ENCODE measurements at places on chromosomes 6 and 20.

DNA sequence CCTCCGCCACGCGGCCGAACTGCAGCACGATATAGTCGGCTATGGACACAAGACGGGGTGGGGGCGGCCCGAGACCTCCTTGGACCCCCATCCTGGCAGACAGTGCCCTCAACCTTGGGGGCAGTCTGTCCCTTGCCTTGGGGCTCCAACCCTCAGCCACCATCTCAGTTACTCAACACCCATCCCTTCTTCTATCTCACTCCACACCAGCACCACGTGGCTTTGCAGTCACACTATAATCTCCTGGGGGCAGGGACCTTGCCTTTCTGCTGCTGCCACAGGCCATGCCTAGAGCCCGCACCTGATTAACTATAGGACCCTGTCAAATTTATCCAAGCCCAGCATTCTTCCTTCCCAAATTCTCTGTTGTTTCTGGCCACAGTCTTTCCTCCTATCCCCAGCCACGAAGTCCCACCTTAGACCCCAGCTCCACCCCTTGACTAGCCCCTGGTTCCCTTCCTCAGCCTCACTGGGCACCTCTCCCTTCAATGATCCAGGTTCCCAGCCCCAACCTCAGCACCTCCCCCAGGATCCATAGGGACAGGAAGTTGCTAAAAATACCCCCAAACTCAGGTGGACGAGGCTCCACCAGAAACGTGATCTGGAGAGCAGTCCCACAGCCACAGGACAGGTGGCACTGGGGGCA lies 1.7 kb upstream of the TEAD3 start:
- DNase-seq: no peak

GRCh38 chr6:13914351-13914750 lies 10.4 kb upstream of the RNF182 start:
- no peak for DNase-seq

GRCh38 chr6:133326584-133326983 lies 85.4 kb downstream of the EYA4 start:
- DNase-seq: no peak

GRCh38 chr20:62423326-62423706 lies 4.0 kb downstream of the RBBP8NL start:
- DNase-seq: no peak

DNA sequence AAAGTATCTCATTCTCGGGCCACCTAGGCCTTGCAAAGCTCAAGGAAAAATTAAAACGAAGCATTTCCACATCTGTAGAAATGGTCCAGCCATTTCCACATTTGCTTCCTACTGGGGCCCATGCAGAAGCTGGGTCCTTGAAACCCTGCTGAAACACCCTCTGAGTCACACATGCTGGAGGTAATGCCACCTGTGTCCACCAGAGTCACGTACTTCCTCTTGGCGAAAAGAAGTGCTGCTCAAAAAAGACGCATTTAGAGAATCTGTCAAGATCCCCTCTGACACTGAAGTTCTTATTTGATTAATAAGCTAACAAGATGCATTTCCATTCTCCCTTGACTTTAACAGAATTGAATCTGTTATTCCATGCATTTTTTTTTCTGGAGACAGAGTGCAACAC lies 423.2 kb downstream of the PREX1 start:
- DNase-seq: no peak

DNA sequence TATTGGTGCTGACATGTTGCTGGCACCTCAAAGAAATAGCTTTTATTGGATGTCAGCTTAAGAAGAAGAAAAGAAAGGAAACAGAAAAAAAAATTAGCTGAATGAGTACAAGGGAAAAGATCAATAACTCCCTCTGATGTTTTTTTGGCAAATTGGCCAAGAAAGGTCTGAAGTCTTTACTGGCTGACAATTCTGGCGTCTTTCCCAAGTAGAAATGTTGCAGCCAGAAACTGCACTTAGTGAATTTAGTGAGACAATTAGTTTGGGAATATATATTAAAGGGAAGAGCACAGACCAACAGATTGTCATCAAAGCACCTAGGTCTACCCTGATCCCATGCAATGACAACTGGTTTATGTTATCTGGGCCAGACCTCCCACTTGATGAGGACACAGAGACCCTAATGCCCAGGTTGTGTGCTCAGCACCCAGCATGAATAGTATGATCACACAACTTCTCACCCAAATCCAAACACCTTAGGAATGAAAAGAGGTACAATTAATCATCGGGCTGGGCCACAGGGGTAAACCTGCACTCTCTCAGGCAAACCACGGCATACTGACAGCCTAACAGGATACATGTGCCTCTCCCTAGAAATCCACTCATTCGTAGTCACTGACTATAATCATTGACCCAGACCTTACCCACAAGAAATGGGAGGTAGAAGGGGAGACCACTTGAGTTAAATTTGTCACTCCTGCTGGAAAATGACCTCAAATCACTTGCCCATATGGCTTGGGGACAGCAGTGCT lies 612.3 kb upstream of the ARID1B start:
- no peak for DNase-seq

- no peak for DNase-seq
Measured at GRCh38 chr20:51162015-51162414, 139.1 kb upstream of the KCNG1 start.

DNA sequence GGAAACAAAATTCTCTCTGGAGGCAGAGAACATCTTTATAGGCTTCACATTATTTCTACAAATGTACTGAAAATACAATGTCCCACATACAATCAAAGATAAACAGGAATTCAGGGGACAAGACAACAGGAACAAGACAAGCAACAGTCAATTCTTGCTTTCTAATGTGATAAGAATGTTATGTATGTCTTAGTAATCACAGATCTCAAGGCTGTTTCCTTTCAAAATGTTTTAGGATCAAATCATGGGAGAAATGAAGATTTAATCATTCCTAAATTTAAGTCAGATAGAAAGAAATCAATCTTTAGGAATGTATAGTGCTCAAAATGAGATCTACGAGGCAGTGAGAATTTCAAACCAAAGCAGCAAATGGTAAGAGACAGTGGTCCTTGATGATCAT lies 32.1 kb downstream of the NEDD9 start:
- peak; percentile 42 for DNase-seq

DNA sequence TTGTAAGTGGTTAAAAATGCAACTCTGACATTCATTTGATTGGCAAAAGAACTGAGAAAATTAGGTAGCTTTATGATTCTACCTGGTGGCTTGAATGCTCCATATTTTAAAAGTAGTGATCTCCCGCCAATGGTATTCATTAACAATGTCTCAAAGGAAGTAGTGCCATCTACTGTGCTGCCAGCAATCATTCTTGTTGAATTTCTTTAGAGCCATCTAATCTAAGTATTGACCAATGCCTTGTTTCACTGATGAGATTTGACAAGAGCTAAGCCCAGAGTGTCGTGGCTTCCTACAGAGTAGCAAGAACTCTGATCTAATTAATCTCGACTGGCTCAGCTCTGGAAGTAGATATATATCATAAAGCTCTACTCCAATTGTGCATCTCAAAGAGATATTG lies 696.7 kb downstream of the C6orf118 start:
- DNase-seq: no peak

DNA sequence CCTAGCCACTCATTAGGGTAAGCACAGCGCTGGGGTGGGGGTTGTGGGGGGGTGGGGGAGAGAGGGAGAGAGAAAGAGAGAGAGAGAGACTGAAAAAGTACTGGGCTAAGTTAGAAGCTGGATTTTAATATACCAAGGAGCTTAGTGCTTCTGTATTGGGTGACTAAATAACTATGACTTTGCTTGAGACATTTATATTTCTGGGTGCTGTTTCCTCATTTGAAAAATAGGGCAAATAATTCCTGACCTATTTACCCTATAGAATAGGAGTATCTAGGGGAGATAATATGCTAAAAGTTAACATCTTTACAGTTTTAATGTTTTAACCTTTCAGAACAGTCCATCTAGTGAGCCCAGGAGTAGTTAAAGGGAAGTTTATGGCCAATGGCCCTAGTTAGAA lies 7.7 kb downstream of the NKAIN2 start:
- no peak for DNase-seq

DNA sequence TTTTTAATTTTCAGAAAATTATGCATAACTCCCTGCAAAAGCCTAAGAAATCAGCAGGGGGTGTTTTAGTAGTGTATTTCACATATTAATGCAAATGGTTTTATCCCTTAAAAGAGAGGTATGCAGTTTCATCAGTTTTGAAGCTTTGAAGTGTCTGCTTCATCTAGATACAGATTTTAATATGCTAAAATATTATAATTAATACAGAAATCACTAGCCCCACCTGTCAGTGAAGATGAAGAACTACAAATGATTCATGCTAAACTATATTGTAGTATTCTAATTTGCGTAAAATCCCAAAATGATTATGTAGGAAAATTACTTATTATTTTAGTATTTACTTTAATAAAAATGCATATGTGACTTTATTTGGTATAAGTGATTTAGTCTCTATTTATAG lies 2.9 kb upstream of the TFB1M start:
- peak; percentile 50 for DNase-seq

- DNase-seq: no peak
Measured at GRCh38 chr6:63864671-63865318, 229.2 kb downstream of the PHF3 start.

GRCh38 chr20:47354714-47355488 lies 1.6 kb downstream of the ZMYND8 start:
- peak; percentile 80 for DNase-seq

GRCh38 chr6:21158873-21159272 lies 434.7 kb upstream of the SOX4 start:
- no peak for DNase-seq

- DNase-seq: no peak
Measured at GRCh38 chr6:109292420-109292819, 89.8 kb downstream of the CD164 start.

DNA sequence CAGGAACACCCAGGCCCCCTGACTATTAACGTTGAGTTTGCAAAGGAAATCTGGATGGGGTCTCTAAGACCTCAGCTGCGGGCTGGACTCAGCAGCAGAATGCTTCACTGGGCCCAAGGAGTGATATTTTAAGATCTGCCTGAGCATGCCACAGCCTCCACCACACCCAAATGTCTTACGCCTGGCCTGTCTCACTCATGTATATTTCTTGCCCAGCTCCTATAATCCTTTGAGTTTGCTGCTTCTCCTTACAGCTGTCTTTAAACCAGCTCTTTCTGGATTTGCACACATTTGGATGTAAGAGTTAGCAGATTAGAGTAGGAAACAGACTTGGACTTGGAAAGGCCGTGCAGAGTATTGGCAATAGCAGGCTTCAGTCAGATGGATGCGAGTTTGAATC lies 16.4 kb downstream of the CASS4 start:
- no peak for DNase-seq

- no peak for DNase-seq
Measured at GRCh38 chr6:158050955-158051354, 69.3 kb downstream of the SYNJ2 start.

- DNase-seq: no peak
Measured at GRCh38 chr6:6586167-6586566, 2.4 kb upstream of the LY86 start.

DNA sequence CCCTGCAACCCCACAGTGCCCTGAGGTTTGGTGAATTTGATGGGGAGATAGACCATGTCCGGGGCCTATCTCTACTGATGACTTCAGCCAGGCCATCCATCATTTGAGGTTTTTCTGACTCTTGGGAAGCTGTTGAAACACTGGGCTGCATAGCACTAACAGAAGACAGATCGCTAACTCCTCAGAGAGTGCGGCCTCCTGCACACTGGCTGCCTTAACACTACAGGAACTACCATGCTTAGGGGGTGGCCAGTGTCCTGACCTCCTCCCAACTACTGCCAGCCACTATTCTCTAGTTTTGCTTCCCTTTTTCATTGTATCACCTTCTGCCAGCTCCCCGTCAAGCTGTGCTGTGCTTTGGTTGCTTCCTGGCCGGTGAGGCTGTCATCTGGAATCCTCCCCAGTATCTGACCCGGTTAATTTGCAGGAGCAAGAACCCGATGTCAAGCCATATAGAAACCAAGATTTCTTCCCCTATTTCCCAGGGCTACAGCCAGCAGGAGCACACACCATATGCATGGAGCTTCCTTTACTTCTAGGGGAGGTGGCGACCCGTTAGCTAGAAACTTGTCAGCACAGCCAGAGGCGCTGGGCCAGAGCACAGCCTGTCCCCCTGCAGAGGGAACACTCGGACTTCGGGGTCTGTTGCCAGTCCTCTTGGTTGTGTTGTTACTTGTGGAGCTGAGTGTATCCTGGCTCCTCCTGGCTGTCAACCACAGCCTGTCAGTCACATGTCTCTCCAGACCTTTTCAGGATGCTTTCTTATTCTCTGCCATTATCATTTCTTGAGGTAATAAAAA lies 57.3 kb upstream of the TRAF3IP2 start:
- peak; percentile 24 for DNase-seq

GRCh38 chr6:18352842-18353241 lies 34.3 kb upstream of the RNF144B start:
- no peak for DNase-seq

DNA sequence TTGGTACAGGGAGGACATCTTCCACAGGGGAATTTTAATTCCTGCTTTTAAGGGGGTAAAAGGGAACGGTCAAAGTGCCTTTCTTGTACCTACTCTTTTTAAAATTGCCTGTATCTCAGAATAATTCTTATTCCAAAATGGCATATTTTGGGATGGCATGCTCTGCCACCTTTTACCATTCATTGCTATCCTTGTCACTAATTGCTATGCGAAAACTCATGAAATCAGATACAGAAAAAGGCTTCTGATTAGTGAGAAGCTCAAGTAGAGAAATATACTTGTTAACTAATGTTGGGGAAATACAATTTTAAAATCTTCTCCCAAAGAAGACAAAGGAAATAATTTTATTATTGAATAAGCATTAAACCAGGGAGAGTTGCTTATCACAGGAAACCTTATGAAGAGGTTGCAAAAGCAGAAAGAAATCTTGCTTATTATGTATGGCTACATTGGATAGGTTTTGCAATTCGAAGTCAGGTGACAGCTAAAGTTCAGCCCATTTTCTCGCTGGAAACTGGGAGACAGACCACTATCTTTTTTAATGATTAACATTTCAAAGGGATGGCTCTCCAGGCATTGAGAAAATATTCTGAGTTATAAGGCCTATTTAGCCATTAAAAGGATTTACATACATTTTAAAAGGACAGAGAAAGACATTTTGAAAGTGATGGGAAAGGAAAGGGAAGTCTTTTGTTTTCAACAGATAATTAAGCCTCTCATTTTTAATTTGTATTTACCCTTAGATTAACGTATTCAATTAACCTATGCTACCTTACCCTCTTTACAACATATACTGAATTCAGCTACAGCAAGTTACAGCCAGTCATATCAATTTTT lies 110.3 kb upstream of the PRSS16 start:
- no peak for DNase-seq
